ENCODE measurements at places on chromosomes 11 and 22.

GRCh38 chr11:45104006-45104789, 42.2 kb upstream of the PRDM11 start:
- DNase-seq = no peak

DNA sequence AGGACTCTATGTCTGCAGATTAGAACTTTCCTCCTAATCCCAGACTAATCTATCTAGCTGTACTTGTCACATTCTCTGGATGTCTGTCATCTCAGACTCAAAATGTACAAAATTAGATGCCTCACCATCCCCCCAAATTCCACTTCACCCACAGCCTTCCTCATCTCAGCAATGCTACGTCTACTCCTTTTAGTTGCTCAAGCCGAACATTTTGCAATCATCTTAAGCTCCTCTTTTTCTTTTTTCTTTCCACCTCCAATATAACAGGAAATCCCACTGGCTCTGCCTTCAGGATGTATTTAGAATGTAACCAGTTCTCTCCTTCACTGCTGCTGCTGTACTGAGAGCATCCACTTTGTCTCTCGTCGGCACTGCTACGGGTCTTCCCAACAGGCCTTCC, 1091.8 kb downstream of the TBC1D22A start:
- DNase-seq = peak; percentile 84

DNA sequence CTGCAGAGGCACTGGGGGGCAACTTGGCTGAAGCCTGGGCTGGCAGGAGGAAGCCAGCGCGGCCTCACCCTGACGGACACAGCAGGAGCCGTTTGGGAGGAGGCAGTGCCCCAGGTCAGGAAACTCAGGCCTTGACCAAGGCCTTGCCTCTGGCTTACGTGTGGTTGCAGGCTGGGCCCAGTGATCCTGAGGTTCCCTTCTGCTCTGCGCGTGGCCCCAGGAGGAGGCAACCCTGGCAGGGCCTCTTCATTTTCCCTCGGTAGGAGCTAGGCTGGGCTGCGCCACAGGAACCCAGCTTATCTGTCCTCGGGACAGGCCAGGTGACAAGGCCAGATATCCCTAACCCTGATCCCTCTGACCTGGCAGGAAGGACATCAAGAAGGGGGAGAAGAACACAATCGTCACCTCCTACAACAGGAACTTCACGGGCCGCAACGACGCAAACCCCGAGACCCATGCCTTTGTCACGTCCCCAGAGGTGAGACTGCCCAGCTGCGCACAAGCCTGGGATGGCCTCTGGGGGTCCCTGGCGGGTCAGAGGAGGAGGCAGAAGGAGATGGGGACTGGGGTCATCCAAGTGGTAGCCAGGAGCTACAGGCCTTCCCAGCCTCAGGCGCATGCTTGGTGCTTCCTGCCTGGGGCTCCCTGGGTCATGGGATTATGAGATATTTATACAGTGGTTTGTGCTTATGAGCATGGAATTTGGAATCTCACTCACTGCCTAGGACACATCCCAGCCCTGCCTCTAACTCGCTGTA, 20.6 kb downstream of the POLR3H start:
- DNase-seq = no peak

DNA sequence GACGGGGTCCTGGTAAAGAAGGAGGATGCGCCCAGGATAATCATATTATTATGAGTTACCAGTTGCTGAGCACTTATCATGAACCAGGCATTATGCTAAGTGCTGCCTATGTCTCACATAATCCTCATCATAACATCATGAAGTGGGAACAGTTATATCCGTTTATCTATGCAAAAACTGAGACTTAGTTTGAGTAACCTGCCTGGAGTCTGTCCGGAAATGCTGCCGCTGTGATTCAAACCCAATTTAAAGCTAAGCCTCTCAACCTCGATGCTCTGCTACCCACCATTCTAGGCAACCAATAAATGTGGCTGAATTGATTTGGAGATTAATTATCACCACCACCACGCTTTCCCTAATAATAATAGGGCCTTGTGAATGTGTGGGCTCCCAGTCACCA, 111.5 kb upstream of the CLMP start:
- DNase-seq = no peak

DNA sequence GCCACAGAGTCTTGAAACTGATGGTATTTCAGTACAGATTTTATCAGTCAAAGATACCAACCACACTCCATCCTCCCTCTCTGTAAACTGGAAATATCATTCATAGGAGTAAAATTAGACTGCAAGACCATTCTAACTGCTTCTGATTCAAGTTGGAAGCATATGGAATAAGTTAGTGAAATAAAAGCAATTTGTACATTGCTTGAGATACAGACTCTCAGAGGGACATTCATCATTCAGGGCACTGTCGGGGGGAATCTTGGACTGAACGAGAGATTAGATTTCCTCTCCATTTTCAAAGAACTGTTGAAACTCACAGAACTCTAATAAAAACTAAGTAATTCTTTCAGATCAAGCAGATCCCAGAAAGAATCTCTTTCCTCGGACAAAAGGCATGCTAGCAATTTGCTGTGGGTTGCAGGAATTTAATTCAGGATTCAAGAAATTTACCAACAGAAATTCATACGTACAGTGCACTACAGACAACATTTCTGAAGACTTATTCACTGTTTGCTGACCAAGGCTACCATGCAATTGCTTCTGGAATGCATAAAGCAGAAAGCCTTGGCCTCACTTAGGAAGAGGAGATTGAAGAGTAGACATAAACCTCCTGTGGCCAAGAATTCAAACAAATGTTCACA, 34.1 kb downstream of the PAMR1 start:
- peak; percentile 97 for DNase-seq

- DNase-seq = no peak
Measured at GRCh38 chr22:37891926-37892325, 14.2 kb upstream of the MICALL1 start.

DNA sequence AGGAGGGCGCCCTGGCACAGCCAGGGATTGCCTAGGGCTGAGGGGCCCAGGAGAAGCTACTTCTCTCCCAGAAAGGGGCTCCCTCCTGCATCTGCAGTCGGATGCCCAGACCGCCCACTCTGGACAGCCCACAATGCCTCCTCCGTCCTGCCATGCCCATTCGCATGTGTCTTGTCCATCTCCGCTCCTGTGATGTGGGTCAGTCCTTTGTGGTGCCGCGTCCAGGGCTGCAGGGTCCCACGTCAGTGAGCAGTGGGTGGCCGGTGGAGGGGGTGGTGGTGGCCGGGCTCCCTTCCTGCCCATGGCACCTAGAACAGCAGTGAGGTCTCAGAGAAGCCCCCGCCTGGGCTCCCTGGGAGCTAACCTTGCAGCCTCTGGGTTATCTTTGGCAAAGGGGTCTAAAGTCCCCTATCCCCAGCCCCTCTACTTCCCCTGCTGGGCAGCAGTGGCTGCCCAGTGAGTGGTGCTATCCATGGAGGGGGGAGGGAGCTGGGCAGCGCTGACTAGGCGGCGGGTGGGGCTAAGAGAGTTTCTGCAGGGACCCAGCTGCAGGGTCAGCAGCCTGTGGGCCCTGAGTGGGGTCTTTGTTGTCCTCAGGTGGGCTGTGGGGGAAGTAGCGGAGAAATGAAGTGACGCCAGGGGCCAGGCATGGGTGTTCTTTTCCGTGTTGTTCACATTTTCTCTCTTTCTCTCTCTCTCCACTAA, 41.1 kb downstream of the KCNC1 start:
- DNase-seq = no peak

- no peak for DNase-seq
Measured at GRCh38 chr11:44740967-44741366, 14.2 kb downstream of the TSPAN18 start.

GRCh38 chr22:41966607-41967240, 2.5 kb upstream of the SEPTIN3 start:
- DNase-seq = peak; percentile 76

DNA sequence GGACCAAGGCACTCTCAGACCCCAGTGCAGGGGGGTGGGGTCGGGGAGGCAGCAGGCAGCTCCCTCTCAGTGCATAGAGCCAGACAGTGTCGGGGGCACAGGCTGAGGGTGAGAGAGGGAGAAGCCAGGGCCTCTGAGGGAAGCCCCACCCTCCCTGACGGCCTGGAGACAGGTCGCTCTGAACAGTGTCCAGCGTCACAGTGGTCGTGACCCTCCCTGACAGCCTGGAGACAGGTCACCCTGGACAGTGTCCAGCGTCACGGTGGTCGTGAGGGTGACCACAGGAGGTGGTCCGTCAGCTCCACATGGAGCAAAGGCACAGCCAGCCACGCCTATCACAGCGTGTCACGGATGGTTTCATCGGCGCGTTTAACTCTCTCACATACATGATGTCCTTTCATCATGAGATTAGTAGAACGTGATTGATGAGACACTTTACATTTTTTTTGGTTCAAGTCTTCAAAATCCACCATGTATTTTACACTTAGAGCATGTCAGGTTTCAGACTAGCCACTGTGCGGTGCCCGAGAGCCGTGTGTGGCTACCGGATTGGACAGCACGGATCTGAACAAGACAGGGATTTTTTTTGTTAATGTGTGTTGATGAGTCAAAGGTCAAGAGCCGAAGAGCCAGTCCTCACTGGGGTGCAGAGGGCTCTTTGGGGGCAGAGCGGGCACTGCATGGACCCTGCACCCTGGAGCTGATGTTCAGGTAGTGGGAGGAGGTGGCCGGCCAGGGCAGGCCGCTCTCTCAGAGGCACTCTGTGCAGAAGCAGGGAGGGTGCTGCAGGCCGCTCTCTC, 23.9 kb upstream of the PANX2 start:
- peak; percentile 72 for DNase-seq

DNA sequence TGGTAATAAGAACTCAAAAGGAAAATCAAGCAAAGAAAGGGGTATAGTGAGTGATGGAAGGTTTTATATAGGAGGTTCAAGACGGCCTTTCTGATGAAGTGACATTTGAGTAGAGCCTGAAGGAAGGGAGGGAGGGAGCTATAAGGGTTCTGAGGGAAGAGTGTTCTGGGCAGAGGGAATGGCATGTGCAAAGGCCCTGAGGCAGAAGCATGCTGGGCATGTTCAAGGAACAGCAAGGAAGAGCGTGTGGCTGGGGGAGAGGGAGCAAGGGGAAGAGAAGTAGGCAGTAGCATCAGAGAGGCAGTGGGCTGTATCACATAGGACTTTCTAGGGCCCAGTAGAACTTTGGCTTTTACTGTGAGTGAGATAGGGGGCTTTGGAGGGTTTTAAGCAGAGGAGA, 108.9 kb upstream of the NAV2 start:
- DNase-seq = no peak

- no peak for DNase-seq
Measured at GRCh38 chr11:34634694-34635062, 13.8 kb downstream of the EHF start.

GRCh38 chr11:86262387-86262786, 17.8 kb downstream of the EED start:
- DNase-seq = no peak

DNA sequence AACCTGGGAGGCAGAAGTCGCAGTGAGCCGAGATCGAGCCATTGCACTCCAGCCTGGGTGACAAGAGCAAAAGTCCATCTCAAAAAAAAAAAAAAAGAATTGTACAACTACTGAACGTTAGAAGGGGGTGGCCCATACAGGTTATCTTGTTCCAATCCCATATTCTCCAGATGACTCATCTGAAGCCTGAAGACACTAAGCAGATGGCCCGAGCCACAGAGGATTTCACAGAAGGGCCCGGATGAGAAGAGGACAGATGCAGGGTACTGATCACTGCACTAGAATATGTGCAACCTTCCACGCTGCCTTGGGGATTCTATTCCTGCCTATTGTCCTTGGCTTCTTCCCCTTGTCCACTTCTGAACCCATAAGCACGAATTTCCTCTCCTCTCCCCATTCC, 70.9 kb upstream of the UBASH3B start:
- no peak for DNase-seq

DNA sequence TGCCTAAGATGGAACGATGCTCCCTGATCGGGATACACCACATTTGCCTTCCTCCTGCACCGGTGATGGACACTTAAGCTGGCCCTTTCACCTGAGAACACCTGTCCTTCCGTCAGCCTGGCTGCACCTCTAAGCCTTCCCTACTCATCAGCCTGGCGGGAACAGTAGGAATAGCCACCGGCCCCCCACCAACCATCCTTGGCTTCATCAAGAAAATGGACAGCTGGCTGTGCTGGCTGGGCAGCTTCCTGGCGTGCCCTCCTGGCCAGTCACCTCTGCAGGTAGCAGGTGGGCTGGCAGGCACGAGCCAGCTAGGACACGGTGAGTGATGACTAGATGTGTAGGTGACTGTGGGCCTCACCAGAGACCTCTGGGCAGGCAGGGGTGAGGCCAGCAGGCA, 142.8 kb downstream of the CTTN start:
- no peak for DNase-seq

GRCh38 chr22:36221799-36222751, 17.3 kb downstream of the APOL2 start:
- peak; percentile 27 for DNase-seq

- DNase-seq = no peak
Measured at GRCh38 chr11:61497876-61498275, 10.7 kb upstream of the LRRC10B start.

GRCh38 chr11:10387206-10388083, 67.6 kb upstream of the AMPD3 start:
- peak; percentile 89 for DNase-seq

DNA sequence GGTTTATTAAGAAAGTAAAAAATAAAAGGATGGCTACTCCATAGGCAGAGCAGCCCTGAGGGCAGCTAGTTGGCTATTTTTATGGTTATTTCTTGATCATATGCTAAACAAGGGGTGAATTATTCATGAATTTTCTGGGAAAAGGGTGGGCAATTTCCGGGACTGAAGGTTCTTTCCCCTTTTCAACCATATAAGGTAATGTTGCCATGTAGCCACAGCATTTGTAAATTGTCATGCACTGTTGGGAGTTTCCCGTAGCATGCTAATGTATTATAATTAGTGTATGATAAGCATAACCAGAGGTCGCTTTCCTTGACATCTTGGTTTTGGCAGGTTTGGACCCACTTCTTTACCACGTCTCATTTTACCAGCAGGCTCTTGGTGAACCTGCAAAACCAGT, 610.4 kb upstream of the B3GAT1 start:
- DNase-seq = no peak

DNA sequence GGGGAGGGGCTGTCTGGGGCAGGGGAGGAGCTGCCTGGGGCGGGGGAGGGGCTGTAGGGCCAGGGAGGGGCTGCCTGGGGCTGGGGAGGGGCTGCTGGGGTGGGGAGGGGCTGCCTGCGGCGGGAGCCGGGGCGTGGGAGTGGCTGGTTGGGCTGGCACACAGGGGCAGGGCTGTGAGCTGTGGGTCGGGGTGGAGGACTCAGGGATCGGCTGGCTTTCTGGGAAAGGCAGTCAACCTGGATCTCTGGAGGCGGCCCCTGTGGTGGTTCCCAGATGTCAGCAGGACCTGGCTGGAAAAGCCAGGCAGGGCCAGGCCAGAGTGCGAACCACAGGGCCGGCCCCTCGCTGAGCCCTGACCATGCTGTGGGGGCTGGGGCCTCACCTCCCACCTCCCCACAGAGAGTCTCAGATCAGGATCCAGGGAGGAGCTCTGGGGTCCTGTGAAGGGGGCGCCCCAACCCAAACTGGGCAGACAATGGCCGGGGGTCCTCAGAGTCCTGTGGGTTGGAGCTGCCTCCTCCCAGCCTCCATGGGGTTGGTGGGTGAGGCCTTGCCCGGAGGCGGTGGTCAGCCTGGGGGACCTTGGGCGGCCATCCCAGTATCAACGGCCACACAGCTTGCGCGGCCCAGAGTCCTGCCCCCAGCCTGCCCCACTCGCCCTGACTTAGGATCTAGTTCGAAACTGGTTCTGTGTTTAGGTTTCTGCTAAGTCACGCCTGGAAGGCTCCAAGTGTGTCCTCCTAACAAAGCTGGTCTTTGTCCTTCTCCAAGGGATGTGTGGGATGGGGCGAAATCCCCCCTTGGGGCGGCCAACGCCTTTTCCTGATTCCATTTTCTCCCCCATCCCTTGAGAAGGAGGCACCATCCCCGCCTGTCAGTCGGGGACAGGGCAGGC, 1.9 kb downstream of the MUC5B start:
- DNase-seq = no peak
